Esophagus squamous epithelium (tissue), 5 donors: ENCODE measurements at places on chromosomes 12 and 14.

GRCh38 chr14:100536721-100537445 is 50.3 kb downstream of the BEGAIN start:
- no peak for DNase-seq

DNA sequence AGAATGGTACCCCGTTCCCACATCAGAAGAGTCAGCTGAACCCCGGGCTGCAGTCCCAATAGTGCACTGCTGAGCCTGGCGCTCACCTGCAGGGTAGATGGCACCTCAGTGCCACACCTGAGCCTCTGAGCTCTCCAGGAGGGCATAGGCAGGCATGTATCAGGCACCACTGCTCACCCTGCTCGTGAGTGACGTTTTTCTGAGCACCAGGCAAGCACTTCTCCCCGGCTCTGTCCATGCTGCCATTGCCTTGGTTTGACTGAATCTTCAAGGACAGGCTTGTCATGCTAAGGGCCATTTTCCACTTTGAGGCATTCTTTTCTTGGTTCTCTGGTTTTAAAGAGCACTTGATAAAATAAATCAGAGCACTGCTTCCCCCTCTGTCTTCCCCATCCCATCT is 161.6 kb upstream of the PRMT8 start:
- DNase-seq = no peak

DNA sequence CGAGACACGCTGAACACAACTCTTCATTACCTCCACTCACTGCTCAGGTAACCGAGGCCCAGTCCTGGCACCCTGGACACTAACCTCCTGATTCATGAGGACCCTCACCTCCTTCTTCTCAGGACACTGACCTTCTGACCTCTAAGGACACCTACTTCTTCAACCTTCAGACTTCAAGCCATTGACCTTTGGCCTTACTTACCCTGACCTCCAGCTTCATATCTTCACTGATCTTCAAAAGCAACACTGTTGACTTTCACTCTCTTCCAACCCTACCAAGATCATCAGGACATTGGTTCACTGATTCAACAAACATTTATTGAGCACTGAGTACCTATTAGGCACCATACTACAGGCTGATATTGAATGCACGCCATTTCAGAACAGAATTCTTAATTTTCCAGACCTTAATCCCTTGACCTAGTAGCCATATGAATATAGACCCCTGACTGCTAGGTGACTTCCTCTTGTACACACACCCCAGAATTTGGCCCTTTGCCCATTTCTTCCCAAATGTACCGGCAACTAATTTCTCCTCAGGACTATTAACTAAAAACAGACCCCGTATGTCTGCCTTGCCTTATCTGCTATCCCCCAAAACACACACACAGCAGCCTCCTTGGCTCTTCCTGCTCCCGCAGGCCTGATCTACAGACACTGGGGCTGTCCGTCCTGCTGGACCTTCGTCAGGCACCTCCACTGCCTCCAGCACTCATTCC is 5.8 kb downstream of the ARHGEF40 start:
- no peak for DNase-seq

DNA sequence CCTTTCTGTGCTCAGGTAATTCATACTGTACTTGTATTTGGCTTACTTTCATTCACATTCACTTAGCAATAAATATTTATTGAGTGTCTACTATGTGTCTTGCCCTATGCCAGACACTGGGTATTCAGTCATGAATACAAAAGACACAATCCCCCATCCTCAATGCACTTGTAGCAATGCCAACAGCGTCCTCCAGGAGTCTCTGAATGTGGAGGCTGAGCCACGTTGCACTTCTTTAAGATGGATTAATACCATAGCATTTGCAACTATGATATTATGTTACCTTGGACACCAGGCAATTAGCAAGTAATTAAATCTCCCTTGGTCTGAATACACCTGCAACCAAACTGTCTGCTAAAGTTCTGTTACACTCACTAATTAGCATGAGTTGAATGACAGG is 58.8 kb downstream of the OTX2 start:
- no peak for DNase-seq

- DNase-seq = no peak
Observed at GRCh38 chr14:75690010-75690409, 29.0 kb downstream of the TTLL5 start.

GRCh38 chr14:67228325-67228984 is 12.8 kb upstream of the PALS1 start:
- no peak for DNase-seq

DNA sequence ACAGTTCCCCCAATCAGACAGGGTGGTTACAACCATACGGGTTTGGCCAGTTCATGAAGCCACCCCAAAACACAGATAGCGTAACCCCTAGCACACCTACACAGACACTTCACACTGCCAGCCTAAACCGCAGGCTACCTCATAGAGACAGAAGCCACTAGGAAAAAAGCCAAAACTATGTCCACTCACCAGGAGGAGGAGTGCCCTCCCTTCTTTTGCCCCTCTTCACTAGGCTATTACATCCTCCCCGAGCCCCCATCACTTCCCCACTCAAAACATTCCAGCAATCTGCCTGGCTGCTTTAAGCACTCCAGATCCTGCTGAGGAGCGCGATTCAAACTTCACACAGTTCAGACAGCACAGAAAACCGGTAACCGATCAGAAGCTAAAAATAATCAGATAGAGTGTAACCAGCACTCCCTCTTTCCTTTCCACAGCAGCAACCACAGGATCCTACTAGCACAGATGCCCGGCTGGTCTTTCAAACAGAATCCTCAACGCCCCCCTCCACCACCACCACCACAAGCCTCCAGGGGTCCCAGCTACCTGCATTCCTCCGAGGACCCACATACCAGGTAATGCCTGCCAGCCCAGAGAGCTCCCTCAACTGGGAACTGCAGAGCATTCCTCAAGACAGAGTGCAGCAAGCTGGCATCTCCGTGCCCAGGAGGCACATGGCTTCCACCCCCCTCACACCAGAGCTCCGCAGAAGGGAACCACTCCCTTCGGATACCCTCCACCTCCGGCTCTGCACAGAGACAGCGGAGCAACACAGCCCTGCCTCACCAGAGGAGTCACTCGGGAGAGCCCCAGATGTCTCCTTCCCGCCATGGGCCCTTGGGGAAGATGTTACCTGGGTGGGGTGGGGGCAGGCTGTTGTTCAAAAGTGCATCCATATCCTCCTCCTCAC is 1.5 kb downstream of the CHD4 start:
- no peak for DNase-seq

- no peak for DNase-seq
Observed at GRCh38 chr12:106152334-106152733, 13.6 kb upstream of the NUAK1 start.

DNA sequence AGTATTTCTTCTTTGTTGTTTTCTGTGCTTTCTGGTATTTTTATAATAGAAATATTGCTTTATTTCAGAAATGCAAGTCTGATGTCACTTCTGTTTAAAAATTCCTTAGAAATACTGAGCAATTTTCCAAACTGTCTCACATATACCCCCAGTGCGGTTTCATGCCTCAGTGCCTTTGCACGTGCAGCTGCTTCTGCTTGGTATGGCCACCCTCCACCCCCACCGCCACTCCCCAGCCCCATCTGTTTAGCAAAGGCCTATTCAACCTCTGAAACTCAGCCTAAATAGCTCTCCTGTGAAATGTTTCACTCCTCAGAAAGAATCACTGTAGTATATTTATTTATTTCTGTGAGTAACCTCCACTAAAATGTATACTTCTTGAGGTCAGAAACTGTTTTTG is 52.3 kb downstream of the PPM1H start:
- DNase-seq = no peak

- DNase-seq = no peak
Observed at GRCh38 chr14:102583726-102584125, 8.7 kb upstream of the RCOR1 start.

DNA sequence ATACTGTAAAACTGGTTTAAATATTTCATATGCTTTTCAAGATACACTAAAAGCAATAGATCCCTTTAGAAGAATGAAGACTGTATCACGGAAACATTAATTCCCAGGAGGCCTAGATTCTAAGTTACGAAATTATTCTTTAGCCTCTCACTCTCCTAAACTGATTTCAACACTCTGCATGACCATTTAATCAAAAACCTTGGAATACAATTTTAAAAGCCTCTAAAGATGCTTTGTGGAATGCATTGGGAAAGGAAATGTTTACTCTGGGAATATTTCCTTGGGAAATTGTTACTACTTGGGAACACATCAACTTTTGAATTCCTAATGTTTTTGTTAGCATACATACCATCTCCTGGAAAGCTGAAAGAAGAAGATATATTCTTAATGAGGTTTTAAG is 255.7 kb upstream of the FAR2 start:
- DNase-seq = no peak

- no peak for DNase-seq
Observed at GRCh38 chr14:30681752-30682355, 59.7 kb downstream of the SCFD1 start.

DNA sequence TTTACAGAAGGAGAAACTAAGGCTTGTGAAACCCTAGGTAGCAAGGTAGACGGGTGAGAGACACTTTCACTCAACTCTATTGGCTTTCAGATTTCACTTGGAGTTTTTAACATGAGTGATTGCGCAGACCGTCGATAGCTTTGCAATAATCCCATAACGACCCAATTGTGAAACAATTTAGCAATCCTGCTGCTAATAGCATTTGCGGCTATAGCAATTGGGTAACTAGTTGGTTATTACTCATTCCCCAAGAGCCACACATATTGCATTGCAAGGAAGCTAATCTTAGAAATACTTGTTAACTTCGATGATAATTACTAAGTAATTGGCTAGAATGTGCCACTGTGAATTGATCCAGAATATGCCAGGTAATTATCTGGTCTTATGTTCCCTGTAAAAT is 159.9 kb upstream of the NOS1 start:
- DNase-seq = no peak

- DNase-seq = no peak
Observed at GRCh38 chr12:19780460-19780859, 341.2 kb downstream of the AEBP2 start.

GRCh38 chr12:69524755-69525469 is 54.7 kb downstream of the FRS2 start:
- DNase-seq = no peak

GRCh38 chr14:34072921-34073320 is 122.0 kb upstream of the EGLN3 start:
- DNase-seq = no peak

GRCh38 chr14:77044783-77045237 is 16.3 kb upstream of the IRF2BPL start:
- DNase-seq = no peak

DNA sequence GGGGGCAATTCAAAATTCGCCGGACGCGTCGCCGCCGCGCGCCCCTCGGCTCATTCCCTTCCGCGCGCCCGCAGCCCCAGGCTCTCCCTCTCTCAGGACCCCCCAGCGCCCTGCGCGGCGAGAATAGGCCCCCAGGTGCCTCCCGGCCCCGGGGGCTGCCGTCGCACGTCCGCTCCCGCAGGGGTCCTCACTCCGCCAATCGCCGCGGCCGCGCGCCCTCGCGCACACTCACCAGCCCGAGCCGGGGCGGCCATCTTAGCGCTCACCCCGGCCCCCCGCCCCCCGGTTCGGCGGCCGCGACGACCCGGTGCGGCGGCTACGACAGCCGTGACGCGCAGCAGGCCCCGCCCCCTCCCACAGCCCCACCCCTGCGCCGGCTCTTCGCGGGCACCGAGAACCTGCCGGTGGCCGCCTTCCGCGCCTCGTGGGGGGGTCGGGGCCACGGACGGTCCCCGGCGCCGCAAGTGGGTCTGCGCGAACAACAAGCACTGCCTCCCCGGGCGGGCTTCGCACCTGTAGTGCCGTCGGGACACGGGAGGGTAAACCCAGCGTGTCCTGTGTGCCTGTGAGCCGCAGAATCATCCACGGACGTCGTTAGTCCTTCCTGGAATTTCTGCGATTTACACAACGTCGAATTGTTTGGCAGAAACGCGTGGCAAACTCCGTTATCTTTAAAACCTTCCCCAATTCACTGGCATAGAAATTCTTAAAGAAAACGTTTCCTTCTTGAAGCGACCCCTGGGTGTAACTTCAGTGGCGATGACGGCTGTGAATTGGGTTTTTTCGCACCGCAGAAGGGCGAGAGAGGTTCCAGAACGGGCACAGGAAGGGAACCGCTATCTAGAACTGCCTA is 2.5 kb downstream of the USP44 start:
- DNase-seq = no peak

GRCh38 chr12:117538032-117538690 is 176.7 kb upstream of the NOS1 start:
- no peak for DNase-seq

- no peak for DNase-seq
Observed at GRCh38 chr14:101480747-101481530, 80.4 kb upstream of the DIO3 start.

DNA sequence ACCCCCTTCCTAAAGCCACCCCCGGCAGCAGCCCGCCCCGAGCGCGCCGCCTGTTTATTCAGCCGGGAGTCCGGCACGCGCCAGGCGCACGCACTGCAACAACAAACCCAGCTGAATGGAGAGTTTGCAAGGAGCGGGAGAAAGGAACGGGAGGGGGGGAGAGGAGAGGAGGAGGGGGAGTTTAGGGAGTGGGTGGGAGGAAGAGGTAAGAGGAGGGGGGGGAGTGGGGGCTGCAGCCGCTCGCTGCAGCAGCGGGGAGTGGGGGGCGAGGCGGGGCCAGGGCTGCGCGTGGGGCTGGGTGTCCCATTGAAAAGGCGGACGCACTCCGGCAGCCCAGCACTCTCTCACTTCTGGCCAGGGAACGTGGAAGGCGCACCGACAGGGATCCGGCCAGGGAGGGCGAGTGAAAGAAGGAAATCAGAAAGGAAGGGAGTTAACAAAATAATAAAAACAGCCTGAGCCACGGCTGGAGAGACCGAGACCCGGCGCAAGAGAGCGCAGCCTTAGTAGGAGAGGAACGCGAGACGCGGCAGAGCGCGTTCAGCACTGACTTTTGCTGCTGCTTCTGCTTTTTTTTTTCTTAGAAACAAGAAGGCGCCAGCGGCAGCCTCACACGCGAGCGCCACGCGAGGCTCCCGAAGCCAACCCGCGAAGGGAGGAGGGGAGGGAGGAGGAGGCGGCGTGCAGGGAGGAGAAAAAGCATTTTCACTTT is at the start of gene ASCL1:
TSS of gene ASCL1 (plus strand) at position 336 of the 712 bp plus-strand sequence. CDS start 571 bp downstream, outside the sequence.
- no peak for DNase-seq

GRCh38 chr14:101370593-101371569 is 190.4 kb upstream of the DIO3 start:
- no peak for DNase-seq

GRCh38 chr12:25182765-25183164 is 12.2 kb downstream of the DNAI7 start:
- DNase-seq = no peak

DNA sequence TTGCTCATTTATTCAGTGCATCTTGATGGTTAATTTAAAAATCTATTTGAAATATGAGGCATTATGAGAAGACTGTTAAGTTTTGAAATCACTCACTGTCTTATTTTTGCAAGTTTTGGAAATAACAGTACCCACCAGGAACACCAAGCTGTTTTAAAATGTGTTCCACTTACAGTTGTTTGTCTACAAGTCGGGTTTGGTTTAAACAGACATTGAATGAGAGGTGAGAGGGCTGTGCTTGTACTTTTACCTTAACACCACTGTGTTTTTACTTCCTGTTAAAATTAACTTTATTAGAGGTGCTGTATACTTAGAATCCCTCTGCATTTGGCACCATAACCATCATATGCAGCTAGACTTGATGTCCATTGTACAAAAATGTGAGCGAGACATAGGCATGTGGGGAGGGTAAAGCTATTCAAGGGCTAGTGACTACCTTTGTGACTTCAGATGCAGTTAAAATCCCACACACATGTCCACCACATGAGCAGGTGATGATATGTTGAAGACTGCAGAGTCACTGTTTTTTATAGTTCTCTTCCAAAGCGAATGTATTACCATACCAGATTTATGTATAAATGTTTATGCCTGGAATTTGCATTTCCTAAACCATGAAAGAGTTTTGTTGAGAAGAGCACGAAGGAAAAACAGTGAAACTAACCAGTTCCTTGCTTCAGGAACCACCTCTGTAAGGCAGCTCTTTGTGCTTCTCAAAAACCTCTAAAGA is 12.9 kb downstream of the ELK3 start:
- no peak for DNase-seq
